ENCODE measurements at places on chromosomes 12 and 14.

GRCh38 chr12:5309654-5310053 is 122.3 kb upstream of the NTF3 start:
- no peak for DNase-seq

DNA sequence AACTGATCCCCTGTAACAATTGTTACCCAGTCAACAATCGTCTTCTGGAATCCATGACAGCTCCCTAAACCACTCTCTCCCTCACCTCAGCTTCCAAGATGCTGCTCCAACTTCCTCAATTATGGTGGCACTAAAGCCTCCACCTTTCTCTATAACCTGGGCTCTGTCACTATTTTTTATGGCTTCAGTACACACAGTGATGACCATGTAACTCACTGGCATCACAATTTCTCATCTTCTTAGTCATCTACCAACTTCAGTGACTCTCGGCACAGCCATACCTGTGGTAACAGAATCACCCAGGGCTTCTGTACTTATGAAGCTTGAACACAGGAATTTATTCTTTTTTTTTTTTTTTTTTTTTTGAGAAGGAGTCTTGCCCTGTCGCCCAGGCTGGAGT is 32.0 kb upstream of the NPAS3 start:
- DNase-seq = no peak

DNA sequence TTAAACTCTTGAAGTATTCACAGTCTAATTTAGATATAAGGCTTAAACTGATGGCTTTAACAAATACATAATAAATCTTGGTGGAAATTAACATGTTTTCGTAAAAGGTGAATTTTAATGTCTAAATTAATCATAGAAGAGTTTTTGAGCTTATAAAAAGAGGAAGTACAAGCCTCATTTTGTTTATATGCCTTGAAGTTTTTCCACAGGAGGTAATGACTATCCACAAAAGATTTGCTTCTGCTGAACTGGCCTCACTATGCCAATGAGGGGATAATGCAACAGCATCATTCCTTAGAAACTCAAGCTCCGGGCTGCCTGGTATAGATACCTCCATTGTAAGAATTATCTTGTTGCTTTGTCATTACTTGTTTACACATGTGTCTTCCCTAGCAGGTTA is 175.6 kb downstream of the DUSP6 start:
- no peak for DNase-seq

DNA sequence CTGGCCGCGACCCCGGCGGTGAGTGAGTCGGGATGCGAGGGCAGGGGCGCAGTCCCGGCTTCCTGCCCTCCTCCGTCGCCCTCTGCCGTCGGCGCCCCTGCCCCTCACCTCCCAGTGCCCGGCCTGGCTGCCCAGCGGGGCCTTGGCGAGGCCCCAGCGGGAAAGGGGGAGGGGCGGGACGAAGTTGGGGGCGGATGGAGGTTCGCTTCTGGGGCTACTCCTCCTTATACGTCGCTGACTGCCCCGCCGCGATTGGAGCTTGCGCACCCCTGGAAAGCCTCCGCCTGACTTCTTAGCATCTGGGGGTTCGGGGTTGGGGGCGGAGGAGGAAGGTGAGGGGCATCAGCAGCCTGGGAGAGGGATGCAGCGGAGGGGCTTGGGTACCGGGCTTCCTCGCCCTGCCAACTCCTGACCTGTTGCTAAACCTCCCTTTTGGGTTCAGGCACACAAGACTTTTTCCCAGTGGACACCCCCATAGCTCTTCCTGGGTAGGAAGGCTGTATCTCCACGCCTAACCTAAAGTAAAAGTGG is 406 bp downstream of the TMEM263 start:
- peak; percentile 53 for DNase-seq

DNA sequence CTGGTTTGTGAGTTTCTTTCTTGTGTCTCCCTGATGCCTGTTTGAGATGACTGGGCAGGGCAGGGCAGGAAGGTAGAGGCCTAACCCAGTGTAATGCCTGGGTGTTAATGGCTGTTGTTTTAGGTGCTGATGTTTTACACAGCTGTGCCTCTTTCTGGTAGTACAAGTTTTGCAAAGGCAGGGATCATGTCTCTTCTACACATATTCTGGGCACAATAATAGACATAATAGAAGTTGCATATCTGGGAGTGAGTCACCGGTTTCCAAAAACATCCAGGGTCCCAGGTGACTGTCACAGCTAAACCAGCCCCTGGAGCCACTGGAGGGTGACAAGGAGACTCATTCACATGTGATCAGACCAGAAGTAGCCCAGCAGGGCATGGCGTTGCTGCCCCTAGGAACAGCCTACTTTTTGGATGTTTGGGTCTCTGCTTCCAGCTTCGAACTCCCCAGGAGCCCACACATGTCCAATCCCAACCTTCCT is 18.1 kb downstream of the TPCN1 start:
- DNase-seq = no peak

DNA sequence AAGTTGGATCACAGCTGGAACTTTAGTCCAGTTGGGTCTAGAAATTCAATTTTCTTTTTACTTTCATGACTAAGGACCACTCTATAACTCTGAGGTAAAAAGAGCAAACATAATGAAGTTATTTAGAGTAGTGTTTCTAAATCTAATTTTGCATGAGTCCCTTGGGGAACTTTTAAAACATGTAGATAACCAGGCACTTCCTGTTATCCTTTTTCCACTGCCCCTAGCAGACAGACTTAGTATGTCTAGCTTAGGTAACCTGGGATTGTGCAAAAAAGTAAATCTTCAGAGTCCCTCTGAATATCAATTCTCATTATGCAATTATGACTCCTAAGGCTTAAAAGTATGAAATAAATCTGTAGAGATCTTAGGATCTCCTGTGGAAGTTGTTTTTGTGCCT is 371.2 kb downstream of the DIO2 start:
- DNase-seq = no peak

DNA sequence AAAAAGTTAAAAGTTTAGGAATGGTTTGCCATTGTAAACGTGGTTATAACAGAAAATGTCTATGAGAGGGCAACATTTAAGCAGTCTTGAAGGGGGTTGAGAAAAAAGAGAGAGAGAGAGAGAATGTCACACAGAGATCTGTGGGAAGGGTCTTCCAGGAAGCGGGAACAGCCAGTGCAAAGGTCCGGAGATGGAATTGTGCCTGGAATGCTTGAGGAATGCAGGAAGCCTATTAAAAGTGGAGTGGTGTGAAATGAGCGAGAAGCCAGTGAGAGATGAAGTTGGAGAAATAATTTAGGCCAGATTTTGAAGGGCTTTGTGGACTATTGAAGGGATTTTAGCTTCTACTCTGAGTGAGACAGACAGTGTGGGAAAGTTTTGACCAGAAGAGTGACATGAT is 406.8 kb upstream of the TBX3 start:
- DNase-seq = no peak

GRCh38 chr14:69356903-69357543 is 41.1 kb downstream of the ERH start:
- no peak for DNase-seq

GRCh38 chr12:65171073-65171472 is 1.7 kb downstream of the LEMD3 start:
- no peak for DNase-seq

GRCh38 chr12:57890191-57891115 is 43.9 kb upstream of the CTDSP2 start:
- no peak for DNase-seq

GRCh38 chr12:6201213-6201608 is 1.0 kb downstream of the CD9 start:
- DNase-seq = no peak

GRCh38 chr12:87363497-87364084 is 665.6 kb downstream of the C12orf50 start:
- DNase-seq = no peak

GRCh38 chr14:85402569-85403162 is 127.3 kb upstream of the FLRT2 start:
- no peak for DNase-seq

GRCh38 chr12:76762601-76762980 is 1.3 kb upstream of the ZDHHC17 start:
- no peak for DNase-seq

GRCh38 chr12:74349925-74350324 is 187.7 kb upstream of the ATXN7L3B start:
- no peak for DNase-seq

GRCh38 chr12:123037791-123038190 is 57.3 kb downstream of the ARL6IP4 start:
- no peak for DNase-seq

- no peak for DNase-seq
Observed at GRCh38 chr12:51953089-51953488, 1.6 kb downstream of the ACVR1B start.

GRCh38 chr12:69886109-69886508 is 61.1 kb downstream of the MYRFL start:
- no peak for DNase-seq

GRCh38 chr14:70186900-70187451 is 1.8 kb downstream of the SLC8A3 start:
- DNase-seq = no peak

- no peak for DNase-seq
Observed at GRCh38 chr12:48454667-48455066, 17.7 kb upstream of the ANP32D start.

DNA sequence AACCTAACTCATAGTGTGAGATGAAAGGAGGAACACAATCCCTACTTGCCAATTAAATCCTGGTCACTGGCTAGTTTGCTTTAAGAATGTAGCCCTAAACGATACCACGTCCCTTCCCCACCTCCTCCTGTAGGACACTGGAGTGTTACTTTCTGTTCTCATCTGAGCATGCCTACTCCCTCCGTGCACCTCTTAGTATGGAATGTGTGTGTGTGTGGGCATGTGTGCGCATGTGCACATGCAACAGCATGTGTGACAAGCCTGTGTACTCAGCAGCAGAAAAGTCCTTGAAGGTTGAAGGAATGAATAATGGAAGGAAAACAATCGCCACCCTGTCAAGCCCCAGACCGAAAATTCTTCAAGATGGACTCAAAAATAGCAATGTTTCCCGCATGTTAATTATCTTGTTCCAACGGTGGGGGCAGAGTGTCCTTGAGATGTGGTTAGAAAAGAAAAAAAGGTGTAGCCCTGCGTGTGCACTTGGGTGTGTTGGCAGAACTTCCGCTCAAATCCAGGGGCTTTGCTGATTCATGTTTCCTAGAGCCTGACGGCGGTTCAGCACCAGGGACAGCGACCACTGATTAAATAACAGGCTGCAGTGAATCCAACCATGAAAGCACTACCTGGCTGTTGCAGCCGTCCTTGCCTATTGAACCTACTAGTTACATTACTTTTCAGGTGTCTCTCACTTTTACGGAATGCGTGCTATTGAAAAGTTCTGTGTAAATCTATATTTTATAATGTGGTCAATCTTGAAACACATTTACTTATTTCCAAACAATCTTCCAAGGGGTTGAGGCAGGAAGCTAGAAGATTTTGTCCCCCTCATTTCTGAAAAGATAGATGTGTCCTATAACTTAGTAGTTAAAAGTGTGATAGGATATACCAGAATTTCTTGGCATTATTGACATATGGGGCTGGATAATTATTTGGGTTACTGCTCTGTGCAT is 79.8 kb downstream of the SRRM4 start:
- DNase-seq = peak; percentile 8

DNA sequence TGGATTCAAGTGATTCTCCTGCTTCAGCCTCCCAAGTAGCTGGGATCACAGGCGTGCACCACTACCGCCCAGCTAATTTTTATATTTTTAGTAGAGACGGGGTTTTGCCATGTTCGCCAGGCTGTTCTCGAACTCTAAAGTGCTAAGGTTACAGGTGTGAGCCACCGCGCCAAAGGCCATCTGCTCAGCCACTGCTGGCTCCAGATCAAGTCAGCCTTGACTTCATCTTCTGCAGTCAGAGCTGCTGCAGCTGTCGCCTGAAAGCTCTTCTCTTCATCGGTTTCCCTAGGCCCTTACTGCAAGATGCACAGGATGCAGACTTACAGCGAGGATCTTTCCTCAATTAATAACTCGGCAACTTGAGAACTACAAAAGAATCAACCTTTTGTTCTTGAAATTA is 66.8 kb downstream of the CLIP1 start:
- no peak for DNase-seq
